ENCODE measurements at places on chromosomes 1 and 21.

DNA sequence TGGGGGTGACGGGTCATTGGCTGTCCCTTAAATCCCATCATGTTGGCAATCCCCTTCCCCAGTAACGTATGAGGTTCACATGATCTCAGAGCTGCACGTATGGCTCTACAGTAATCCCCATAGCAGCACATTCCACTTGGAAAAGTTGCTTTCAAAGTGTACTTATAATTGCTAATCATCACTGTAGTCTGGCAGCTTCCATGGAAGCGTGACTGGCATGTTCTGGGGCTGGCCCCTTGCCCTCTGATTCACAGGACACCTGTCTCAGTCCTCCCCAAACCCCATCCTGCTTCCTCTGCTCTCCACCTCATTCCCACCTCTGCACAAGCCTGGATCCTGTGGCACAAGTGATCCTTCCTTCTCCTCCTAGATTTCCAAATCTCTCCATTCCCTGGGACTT is 102.2 kb downstream of the TSEN15 start:
- DNase-seq, result no peak

GRCh38 chr1:183473217-183473536 is 878 bp downstream of the SMG7 start:
- DNase-seq, result no peak

GRCh38 chr21:43912500-43912899 is 47.5 kb downstream of the AGPAT3 start:
- no peak for DNase-seq

DNA sequence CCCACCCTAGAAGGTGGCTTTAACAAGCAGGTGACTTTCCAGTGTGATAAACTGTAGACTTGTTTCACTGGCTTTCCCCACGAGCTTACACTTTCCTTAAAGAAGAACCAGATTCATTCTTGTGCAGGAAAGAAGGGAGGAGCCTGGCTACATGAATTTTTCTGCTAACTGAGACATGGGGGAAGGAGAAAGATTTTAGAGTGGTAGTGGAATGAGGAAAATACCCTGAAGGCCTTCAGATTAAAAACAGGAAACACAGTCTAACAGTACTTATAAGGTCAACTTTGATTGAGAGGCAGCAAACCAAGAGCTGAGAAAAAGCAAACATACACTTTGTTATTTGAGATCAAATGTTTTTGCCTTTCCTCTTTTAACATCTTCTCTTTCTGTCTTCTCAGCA is 640.9 kb upstream of the PLXNA2 start:
- DNase-seq, result no peak

GRCh38 chr1:8985915-8986813 is 40.1 kb downstream of the SLC2A7 start:
- DNase-seq, result no peak

DNA sequence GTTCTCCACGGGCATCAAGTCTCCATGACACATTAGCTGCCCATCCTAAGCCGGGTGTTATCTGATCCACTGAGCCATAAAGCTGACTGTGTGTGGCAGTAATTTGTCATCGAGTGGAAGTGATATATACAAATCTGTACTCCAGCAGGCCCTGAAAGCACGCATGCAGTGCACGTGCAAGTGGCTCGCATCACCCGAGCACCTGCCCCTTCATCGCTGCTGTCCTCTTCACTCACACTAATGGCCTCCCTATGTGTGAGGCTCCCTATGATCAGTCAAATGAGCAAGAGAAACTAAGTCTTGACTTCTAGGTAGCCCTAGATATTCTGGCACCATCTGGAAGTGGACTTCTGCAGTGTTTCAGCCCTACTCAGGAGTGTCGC is 248.6 kb downstream of the MATN1 start:
- no peak for DNase-seq

DNA sequence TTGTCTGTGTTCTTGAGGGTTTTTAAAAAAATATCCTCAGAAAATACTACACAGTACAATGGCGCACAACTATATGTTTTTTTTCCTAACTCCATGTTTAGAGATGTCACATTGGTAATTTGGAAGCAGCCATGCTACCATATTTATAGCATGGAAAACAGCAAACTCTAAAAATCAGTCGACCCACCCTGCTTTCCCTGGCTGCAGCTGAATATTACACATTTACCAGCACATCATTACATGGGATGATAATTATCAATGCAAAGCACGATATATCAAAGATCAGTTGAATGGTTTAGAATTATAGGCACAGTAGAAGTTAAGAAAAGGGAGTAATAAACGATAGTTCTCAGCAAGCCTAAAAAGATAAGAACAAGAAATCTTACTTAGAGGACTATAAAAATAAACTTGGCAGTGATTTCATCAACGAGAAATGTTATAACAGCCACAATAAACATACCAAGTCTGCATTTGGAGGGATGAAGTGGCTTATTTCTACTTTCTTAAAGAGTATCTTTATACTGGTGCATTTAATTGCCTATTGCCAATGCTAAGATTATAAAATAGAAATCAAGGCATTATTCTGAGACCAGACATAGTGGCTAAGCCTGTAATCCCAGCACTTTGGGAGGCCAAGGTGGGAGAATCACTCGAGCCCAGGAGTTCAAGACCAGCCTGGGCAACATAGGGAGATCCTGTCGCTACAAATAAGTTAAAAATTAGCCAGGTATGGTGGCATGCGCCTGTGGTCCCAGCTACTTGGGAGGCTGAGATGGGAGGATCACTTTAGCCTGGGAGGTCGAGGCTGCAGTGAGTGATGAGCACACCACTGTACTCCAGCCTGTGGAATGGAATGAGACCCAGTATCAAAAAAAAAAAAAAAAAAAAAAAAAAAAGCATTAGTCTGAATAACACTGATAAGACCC is 43.4 kb downstream of the WDR64 start:
- no peak for DNase-seq

DNA sequence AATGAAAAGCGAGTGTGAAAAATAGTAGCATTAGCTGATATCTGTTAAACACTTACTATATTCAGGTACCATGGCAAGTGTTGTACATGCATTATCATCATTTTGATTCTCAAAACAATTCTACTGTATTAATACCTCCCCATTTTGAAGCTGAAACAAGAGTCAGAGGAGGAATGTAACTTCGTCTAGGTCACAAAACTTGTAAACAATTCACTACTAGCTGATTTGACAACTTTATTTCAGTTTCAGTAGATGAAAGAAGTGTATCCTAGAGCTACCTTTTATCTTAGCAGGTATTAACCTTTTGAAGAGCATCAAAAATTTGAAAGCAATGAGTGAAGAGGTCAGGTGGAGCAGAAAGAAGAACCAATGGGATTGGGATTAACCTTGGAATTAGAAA is 1.6 kb downstream of the CD84 start:
- DNase-seq, result no peak

GRCh38 chr1:88885933-88886332 is 5.4 kb downstream of the GTF2B start:
- no peak for DNase-seq

DNA sequence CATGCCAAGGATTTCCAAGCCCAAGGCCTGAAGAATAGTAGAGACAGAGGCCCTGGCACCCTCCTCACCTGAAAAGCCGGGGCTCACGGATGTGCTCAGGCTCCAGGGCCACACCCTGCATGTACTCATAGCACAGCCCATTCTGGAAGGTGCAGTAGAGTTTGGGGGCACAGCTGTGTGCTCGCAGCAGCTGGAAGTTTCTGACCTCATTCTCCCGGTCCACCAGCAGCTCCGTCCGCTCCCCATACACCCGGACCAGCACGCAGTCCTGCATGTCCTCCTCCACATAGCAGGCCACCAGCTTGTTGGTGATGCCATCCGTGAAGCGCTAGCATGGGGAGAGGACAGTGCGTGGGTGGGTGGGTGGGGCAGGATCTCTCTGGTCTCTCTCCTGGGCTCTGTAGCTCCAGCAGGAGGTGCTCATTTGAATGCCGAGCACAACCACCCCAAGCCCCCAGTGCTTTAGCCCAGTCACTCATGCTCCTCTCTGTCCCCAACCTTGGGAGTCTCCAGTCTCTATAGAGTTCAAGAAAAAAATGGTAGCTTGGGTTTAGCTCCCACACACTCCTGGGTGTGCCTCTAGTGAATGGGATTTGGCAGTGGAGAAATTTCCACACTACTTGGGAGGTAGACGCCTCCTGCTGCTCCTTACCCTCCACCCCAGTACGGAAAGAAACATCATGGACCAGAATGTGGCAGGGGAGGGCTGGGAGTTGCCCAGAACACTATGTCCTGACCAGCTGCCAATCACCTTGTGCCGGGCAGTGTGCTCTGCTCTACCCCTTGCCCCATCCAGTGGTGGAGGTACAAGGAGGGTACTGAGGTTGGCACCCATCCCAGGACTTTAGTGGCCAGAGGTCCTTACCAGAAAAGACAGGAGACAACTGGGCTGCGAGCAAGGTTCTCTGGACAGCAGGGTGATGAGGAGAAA is 1.9 kb downstream of the ETNK2 start:
- no peak for DNase-seq

- DNase-seq, result no peak
These were observed 96.1 kb downstream of the TRABD2B start for GRCh38 chr1:47901001-47901575.

- DNase-seq, result no peak
These were observed 105.8 kb downstream of the SLC16A1 start for GRCh38 chr1:112850034-112850757.

- DNase-seq, result no peak
These were observed 40.1 kb downstream of the MAST2 start for GRCh38 chr1:45843474-45843905.

- DNase-seq, result no peak
These were observed 97.4 kb upstream of the TNR start for GRCh38 chr1:175840787-175841186.

DNA sequence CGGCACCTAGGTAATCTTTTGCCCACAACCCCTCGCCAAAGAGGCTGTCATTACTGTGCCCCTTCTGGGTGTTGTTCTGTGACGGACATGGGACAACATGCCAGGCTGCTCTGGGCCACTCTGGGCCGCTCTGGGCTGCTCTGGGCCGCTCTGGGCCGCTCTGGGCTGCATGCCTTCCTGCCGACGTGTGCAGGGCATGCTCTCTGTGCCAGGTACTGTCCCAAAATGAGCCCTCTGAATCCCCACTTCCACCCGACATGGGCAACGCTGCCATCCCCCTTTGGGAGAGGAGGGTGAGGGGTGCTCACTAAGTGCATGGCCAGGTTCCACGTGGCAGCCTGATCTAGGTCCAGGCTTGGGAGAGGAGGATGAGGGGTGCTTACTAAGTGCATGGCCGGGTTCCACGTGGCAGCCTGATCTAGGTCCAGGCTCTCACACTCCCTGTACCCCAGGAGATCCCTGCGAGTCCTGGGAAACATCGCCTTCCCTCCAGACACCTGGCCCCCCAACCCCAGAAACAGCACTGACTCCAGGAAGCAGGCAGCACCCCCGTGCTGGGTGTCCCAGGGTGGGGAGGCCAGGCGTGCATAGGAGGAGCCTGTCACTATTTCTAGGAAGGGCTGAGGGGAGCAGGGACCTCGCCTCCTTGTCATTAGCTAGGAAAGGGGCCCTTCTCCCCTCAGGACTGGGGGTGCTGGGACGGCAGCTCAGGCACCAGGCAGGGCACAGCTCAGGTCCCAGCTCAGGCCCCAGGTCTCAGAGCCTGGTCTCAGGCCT is 16.5 kb downstream of the TTC34 start:
- DNase-seq, result no peak

GRCh38 chr1:234486858-234487840 is 8.2 kb upstream of the TARBP1 start:
- DNase-seq, result no peak

- no peak for DNase-seq
These were observed 38.8 kb downstream of the DNASE2B start for GRCh38 chr1:84436876-84437655.

DNA sequence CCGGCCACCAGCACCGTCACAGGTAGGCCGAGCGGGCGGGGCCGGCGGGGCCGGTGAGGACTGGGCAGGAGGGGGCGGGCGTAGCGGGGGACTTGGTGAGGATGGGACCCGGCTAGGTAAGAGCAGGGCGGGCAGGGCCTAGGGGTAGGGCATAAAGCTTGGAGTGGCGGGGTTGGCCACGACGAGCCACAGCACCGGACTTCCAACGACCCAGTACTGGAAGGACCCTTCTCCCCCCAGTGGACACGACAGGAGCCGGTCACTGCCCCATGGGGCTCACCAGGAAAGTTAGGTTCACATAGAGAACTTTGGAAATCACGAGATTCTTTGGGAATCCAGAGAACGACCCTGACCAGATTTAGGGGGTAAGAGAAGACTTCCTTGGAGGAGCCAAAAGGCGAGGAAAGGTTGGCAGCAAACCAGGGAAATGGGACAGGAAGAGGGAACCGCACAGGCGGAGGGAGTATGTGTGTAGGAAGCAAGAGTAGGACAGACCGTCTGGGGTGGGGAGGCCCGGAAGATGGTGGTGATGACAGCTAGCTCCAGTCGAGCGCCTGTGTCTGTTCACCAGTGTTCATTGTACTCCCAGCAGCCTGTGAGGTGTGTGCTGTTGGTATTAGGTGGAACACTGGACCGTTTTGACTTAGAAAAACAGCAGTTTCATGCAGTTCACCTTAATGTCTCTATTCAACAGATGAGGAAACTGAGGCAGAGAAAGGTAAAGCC is 20.4 kb downstream of the ZNF362 start:
- no peak for DNase-seq

DNA sequence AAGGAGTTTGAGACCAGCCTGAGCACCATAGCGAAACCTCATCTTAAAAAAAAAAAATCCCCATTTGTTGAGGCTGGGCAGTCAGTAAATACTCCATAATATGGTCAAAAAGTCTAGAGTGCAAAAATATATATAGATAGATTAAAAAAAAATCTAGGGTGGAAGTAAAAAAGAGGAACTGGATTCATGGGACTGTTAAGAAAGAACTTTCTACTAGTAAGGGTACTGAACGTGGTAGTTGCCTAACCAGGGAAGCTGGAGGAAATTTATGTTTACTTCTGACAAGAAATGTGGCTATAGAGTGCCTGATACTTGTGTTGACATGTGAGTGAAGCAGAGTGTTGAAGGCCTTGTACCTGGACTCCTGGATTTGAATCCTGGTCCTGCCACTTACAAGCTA is 265.9 kb upstream of the FAM78B start:
- DNase-seq, result no peak

GRCh38 chr1:212643877-212644276 is 35.3 kb downstream of the ATF3 start:
- no peak for DNase-seq

DNA sequence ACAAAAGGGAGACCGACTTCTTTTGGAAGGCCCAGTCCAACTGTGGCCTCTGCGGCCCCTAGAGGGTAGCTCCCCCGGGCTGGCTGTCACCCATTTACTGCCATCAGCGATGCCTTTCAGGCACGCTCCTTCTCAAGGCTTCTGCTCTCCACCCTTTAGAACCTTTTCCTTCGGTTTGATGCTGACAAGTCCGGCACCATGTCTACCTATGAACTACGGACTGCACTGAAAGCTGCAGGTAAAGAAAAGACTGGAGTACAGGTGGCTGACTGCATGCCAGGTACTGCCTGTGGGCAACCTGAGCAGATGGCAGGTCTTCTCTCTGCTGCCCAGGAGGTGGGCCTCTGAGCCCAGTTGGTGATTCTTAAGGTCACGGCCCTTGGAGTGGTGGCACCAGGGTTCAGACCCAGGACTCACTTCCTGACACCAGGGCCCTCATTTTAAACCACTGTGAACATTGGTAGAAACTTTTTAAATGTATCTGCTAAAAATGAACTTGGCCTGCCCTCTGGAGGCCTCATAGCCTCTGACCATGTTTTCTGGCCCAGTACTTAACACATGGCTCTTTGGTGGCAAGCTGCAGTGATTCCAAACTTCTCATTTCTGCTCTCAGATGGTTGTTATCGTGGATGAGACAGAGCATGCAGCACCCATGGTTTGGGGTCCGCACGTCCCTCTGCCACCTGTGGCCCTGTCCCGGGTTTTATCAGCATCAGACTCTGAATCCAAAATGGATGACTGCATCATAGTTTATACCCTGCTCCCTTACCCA is 45.7 kb downstream of the CAPN9 start:
- DNase-seq, result no peak

GRCh38 chr1:166695115-166695514 is 144.2 kb upstream of the POGK start:
- no peak for DNase-seq

Data from stimulated activated CD8-positive, alpha-beta memory T cell treated with anti-CD3 and anti-CD28 coated beads, Interleukin-15, amount 100 ng/mL, for 24 hours (primary cell).